ENCODE measurements at places on chromosomes 7 and 10.

- DNase-seq = no peak
Measured at GRCh38 chr10:23422003-23422411, 16.9 kb upstream of the OTUD1 start.

DNA sequence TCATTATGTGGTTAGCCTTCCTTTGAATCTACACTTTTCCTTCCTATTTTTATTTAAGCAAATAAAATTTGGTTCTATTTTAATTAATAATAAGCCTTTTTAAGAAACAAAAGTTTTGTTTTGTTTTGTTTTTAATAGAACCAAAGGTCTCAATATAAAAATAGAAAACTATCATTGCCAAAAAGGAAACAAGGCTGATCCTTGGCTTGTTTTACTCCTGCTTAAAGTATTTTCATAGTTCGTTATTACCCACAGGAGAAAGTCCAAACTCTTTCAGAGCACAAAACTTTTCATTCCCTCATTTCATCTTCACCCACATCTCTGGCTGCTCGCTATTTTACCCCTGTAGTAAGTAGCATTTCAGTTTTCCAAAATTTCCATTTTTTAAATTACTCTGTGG lies 374.8 kb downstream of the SEMA3D start:
- no peak for DNase-seq

GRCh38 chr7:44880317-44881018 lies 4.9 kb downstream of the PURB start:
- DNase-seq = no peak

GRCh38 chr7:130486114-130486953 lies 5.6 kb upstream of the MEST start:
- DNase-seq = no peak

DNA sequence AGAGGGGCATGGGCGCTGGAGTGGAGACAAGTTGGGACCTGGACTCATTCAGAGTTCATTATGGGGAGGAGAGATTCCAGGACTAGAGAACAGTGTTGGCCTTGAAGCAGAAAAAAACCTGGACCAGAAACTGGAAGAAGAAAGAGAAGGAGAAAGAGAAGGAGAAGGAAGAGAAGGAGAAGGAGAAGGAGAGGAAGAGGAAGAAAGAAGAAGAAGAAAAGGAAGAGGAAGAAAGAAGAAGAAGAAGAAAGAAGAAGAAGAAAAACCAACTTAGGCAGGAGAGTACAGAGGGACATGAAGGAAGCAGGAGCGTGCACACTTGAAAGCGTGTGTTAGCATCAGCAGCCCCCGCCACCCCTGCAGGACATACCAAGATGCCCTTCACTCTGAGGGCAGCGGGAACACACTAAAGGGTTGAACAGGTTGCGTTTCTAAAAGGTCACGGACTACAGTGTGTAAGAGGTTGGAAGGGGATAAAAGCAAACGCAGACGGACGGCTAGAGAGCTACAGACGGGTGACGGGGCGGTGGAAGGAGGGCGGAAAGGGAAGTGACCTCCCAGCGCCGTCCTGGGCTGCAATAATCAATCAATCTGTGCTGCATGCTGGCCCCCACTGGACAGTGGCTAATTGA lies 95.3 kb downstream of the SEC61G start:
- no peak for DNase-seq

- no peak for DNase-seq
Measured at GRCh38 chr10:113382691-113383090, 170.2 kb upstream of the HABP2 start.

DNA sequence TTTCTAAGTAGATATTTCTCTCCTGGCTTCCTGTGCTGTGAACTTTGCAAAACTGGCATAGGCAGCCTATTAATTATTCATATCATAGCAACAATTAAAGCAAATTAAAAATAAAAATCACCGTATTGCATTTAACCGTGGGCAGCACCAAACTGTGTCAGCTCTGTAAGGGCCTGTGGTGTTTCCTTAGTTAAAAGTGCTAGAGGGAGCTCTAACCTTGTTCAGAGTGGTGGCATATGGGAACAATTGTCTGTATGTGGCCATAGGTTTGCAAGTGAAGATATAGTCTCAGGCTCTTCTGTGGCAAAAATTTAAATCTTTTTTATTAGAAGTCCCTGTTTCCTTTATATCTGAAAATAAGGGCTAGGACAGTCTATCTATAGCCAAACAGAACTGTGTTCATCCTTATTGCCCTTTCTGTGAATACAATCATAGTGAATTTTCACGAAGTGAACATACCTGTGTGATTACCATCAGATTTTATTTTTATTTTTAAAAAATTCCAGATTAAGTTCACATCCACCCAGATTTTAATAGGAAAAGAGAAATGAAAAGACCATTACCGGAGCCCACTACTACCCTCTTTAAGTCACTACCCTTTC lies 92.6 kb downstream of the POLL start:
- DNase-seq = no peak

GRCh38 chr10:95097805-95098204 lies 28.5 kb upstream of the CYP2C8 start:
- no peak for DNase-seq

GRCh38 chr10:71657604-71658466 lies 61.7 kb downstream of the C10orf105 start:
- DNase-seq = no peak

GRCh38 chr10:126199221-126199998 lies 188.9 kb downstream of the ADAM12 start:
- DNase-seq = peak; percentile 96

- no peak for DNase-seq
Measured at GRCh38 chr10:17444388-17444714, 10.0 kb downstream of the ST8SIA6 start.

DNA sequence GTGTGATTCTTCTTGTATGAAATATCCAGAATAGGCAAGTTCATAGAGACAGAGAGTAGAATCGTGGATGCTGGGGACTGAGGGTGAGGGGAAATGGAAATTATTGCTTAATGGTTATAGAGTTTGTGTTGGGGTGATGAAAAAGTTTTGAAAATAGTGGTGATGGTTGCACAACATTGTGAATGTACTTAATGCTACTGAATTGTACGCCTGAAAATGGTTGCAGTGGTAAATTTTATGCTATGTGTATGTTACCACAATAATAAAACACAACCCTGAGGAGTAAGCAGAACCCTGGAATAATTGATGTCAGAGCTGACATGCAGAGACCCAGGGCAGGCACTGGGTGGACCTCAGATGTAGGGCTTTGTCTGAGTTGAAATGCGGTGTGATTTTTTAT lies 57.6 kb downstream of the TACR2 start:
- DNase-seq = no peak

GRCh38 chr10:6537770-6538169 lies 42.3 kb downstream of the PRKCQ start:
- DNase-seq = no peak

DNA sequence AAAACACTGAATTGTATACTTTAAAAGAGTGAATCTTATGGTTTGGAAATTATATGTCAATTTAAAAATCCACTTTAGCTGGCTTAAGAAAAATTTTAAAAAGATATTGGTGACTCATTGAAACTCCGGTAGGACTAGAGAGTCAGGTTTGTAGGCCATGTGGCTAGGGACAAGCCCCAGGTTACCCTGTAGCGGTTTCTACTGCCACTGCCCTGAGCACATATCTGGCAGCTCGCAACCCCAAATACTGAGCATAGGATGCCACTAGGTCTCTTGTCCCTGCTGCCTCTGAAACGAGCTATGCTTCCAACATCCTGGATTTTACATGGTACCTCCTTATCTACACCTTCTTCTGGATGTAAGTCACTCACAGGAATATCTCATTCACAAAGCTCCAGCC lies 1.4 kb upstream of the MGAM2 start:
- no peak for DNase-seq

- no peak for DNase-seq
Measured at GRCh38 chr10:35103882-35104281, 13.7 kb upstream of the CUL2 start.

GRCh38 chr7:105637755-105638154 lies 56.5 kb upstream of the EFCAB10 start:
- no peak for DNase-seq

GRCh38 chr7:131056007-131056406 lies 271.7 kb upstream of the MKLN1 start:
- DNase-seq = no peak

- no peak for DNase-seq
Measured at GRCh38 chr10:23362879-23363792, 18.5 kb upstream of the C10orf67 start.

All from T1000 (cell line).